ENCODE measurements at places on chromosomes 1 and 21.
A peak's percentile ranks its signal among the peaks of the same experiment; 100 is the strongest.

DNA sequence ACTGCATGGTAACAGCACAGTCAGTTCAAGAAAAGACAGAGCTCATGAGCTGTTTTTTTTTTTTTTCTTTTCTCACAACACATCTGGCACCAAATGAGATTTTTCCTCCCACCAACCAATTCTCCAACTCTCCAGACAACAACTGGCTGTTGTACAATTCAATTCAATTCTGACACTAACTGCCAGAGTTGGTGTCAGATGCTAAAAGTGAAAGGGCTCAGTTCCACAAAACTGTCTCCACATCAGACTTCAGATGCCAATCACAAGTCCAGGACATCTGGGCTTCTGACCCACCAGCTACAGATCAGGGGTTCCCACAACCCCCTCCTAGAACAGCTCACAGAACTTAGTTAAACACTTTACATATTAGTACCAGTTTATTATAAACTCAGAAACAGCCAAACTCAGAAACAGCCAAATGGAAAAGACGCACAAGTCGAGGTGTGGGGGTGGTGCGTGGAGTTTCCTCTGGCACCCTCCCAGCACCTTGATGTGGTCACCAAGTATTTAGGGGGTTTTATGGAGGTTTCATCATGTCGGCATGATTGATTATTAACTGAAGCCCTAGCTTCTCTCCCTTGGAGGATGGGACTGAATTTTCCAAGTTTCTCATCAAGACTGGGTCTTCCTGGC is 39.2 kb upstream of the LRRC8D start:
- H3K4me1 ChIP-seq, result peaks cover 39% of the 10 kb centered on the region
- peak overlapping the region; percentile 86 for H3K27ac ChIP-seq
- no peaks in the 10 kb centered on the region for H3K36me3 ChIP-seq
- DNase-seq, result peak; percentile 87
- peak overlapping the region; percentile 48 for H3K4me3 ChIP-seq

DNA sequence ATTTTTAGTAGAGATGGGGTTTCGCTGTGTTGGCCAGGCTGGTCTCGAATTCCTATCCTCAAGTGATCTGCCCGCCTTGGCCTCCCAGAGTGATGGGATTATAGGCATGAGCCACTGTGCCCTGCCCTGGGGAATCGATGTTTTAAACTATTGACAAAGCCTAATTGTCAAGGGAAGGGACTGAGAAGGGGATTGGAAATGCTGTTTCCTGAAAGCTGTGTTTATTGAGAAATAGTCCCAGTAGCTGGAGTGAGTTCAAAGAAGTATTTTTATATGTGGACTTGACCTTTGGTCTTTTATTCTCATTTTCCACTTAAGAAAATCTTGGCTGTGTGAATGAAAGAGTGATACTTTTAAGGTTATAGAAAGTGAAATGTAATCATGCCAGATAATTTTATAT is 47.5 kb downstream of the KIF1B start:
- H3K4me1 ChIP-seq, result peaks cover 7% of the 10 kb centered on the region
- H3K4me3 ChIP-seq, result no peak overlapping the region
- DNase-seq, result no peak
- no peak overlapping the region for H3K27ac ChIP-seq

DNA sequence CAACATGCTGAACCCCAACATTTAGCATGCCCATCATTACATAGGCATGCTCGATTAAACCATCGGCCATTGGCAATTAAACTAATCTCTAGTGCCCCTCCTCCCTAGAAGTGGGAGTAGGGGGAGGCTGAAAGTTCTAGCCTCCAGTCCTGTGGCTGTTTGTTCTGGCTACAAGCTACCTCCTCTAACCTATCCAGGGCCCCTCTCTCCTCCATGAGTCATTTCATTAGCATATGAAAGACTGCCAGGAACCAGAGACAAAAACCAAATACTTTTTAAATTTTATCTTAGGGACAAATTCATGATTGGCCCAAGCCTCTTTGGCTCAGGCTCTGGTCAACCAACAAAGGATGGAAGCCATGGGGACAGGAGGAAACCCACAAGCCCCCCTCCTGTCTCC is 231.1 kb downstream of the CACNA1E start:
- peaks cover 2% of the 10 kb centered on the region for H3K27me3 ChIP-seq
- no peak for DNase-seq
- H3K36me3 ChIP-seq, result no peaks in the 10 kb centered on the region
- no peak overlapping the region for H3K27ac ChIP-seq
- H3K4me3 ChIP-seq, result no peak overlapping the region

DNA sequence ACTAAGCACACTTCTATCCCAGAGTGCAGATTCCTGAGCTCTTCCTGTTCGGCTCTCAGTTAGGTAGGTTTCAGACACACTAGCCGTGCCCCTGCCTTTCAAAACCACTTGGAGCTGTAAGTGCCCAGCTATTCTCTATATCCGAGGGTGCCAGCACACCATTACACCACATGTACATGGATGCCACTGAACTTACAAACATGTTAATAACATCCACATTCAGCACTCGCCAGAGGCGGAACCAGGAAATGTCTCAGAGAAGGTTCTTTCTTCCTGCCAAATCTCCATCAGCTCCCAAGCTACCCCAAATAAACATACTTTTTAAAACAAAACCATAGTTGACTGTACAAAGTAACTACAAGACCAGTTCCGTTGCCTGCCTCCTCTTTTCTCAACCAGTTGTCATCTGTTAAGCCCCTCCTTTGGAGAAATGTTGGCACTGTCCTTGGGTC is 78.4 kb upstream of the CTTNBP2NL start:
- no peak overlapping the region for H3K27ac ChIP-seq
- H3K36me3 ChIP-seq, result no peaks in the 10 kb centered on the region
- DNase-seq, result no peak
- peaks cover 4% of the 10 kb centered on the region for H3K27me3 ChIP-seq

- peak; percentile 68 for DNase-seq
- peak overlapping the region; percentile 90 for H3K27ac ChIP-seq
- H3K4me3 ChIP-seq, result peak overlapping the region; percentile 95
Observed at GRCh38 chr1:28737307-28738132, 780 bp downstream of the YTHDF2 start.

GRCh38 chr1:201329286-201329685 is 46.0 kb downstream of the PKP1 start:
- H3K27ac ChIP-seq, result no peak overlapping the region
- H3K4me3 ChIP-seq, result no peak overlapping the region
- H3K27me3 ChIP-seq, result no peaks in the 10 kb centered on the region
- no peaks in the 10 kb centered on the region for H3K4me1 ChIP-seq
- no peak for DNase-seq
- H3K36me3 ChIP-seq, result no peaks in the 10 kb centered on the region

DNA sequence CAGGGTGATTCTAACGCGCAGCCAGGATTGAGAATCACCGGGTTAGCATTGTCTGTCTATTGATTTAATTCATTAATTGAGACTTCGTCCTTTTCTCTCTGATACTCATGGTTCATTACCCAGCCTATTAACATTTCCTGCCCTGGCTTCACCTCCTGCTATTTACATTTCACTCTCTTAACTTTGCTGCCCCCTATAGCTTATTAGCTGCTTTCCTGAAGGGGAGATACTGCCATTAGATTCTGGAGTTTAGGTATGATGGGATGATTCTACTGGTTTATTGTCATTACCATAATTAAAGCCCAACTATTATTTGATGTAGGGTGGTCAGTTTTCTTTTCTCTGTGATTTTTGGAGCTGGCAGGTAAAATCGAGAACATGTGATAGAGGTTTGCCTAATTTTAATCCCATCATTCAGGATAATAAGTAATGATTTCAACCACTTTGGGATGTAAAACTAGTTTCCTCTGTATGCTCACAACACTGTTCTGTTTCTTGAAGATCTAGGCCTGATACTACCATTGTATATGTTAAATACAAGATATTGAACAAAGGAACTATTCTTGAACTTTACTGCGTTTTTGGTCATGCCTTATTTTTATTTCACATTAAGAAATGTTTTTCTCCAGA is 6.4 kb downstream of the PPP2R5A start:
- H3K4me1 ChIP-seq, result peaks cover 80% of the 10 kb centered on the region
- peak overlapping the region; percentile 40 for H3K27ac ChIP-seq
- peak overlapping the region; percentile 0 for H3K4me3 ChIP-seq
- H3K36me3 ChIP-seq, result peaks cover 8% of the 10 kb centered on the region
- no peak for DNase-seq
- H3K27me3 ChIP-seq, result no peaks in the 10 kb centered on the region

- peaks cover 23% of the 10 kb centered on the region for H3K4me1 ChIP-seq
- DNase-seq, result peak; percentile 84
- H3K36me3 ChIP-seq, result peaks cover 25% of the 10 kb centered on the region
- H3K27me3 ChIP-seq, result no peaks in the 10 kb centered on the region
- peak within 1 kb of the TSS; percentile 80 for H3K27ac ChIP-seq
Observed at GRCh38 chr1:45326627-45327623, at the start of gene HPDL. Gene HPDL, plus strand, starts transcription at chr1:45326895. Its CDS starts 254 bp downstream, at chr1:45327149.

DNA sequence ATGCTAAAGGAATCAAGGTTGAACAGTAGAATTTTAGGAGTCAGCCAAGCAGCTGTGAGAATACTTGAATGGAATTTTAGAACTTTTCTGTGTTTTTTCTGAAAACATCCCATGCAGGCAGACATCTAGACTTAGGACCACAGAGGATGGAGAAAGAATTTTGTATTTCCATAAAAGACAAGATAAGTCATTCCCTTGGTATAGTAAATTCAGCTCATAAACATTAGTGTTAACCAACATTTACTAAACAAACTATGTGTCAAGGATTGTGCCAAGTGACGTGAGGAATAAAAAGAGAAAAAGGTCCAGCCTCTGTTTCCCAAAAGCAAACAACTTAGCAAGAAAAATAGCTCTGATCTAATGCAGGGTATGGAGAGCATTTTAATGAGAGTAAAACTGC is 210.2 kb upstream of the NR5A2 start:
- no peak for DNase-seq
- no peak overlapping the region for H3K4me3 ChIP-seq
- H3K27me3 ChIP-seq, result peaks cover 31% of the 10 kb centered on the region
- no peaks in the 10 kb centered on the region for H3K36me3 ChIP-seq
- H3K4me1 ChIP-seq, result peaks cover 11% of the 10 kb centered on the region

DNA sequence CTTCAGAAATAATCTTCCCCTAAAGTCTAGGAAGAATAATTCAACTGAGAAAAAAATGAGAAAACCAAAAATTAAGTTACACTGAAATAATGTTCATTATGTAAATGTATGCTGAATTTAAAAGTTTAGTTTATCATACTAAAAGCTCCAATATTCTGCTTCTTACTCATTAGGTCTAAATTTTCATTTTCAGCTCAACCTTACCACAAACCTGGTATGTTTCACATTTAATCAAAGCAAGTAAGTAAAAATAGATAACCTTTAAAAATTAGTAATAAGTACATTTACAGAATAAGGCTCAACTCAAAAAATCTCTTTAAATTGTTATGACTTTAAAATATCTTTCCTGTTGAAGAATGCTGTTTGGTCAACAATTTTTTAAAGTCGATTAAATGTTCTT is 15.0 kb downstream of the BTG3 start:
- H3K27ac ChIP-seq, result no peak overlapping the region
- no peak overlapping the region for H3K4me3 ChIP-seq
- peaks cover 7% of the 10 kb centered on the region for H3K4me1 ChIP-seq
- H3K27me3 ChIP-seq, result no peaks in the 10 kb centered on the region

DNA sequence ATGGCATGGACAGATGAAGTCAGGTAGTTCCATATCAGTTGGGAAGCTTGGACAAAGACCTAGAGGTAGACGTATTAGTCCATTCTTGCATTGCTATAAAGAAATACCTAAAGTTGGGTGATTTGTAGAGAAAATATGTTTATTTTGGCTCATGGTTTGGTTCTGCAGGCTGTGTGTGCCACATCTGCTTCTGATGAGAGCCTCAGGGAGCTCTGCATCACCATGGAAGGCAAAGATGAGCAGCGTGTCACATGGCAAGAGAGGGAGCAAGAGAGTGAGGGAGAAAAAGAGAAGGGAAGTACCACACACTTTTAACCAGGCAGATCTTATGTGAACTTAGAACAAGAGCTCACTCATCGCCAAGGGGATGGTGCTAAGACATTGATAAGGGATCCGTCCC is 9.0 kb downstream of the TSACC start:
- H3K27ac ChIP-seq, result no peak overlapping the region
- peaks cover 7% of the 10 kb centered on the region for H3K27me3 ChIP-seq
- no peak overlapping the region for H3K4me3 ChIP-seq
- no peaks in the 10 kb centered on the region for H3K36me3 ChIP-seq

- peaks cover 62% of the 10 kb centered on the region for H3K36me3 ChIP-seq
- DNase-seq, result no peak
- H3K4me1 ChIP-seq, result peaks cover 25% of the 10 kb centered on the region
- no peak overlapping the region for H3K27ac ChIP-seq
- no peaks in the 10 kb centered on the region for H3K27me3 ChIP-seq
Observed at GRCh38 chr1:21267191-21268077, 22.8 kb downstream of the ECE1 start.

DNA sequence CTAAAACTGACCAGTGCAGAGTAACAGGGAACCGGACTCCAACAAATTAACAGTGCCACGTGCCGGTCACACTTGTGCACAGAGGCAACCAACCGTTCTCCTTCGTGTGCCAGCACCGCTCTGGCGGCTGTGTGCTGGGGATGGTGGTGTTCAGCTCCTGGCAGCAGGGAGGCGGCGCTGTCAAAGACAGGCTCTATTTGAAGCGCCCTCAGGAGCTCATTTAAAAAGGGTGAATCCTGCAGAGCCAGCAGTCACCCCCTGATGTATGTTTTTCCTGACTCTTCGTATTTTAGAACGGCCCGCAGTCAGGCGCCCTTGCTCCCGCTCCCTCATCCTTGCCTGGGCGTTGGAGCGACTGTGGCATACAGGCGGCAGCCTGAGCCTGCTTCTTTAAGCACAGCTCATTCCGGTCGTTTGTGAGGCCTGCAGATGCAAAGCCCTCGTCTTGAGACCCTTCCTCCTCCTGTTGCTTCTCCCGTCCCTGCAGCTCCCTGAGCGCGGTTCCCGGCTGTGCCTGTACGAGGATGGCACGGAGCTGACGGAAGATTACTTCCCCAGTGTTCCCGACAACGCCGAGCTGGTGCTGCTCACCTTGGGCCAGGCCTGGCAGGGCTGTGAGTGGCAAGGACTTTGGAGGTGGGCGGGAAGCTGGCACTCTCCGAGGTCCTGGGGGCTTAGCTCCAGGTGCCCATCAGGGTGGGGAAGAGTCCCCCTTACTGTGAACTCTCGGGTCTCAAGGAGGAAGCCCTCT is 1.1 kb downstream of the DFFB start:
- peak overlapping the region; percentile 95 for H3K4me3 ChIP-seq
- no peaks in the 10 kb centered on the region for H3K27me3 ChIP-seq
- H3K27ac ChIP-seq, result peak overlapping the region; percentile 38
- DNase-seq, result peak; percentile 51

DNA sequence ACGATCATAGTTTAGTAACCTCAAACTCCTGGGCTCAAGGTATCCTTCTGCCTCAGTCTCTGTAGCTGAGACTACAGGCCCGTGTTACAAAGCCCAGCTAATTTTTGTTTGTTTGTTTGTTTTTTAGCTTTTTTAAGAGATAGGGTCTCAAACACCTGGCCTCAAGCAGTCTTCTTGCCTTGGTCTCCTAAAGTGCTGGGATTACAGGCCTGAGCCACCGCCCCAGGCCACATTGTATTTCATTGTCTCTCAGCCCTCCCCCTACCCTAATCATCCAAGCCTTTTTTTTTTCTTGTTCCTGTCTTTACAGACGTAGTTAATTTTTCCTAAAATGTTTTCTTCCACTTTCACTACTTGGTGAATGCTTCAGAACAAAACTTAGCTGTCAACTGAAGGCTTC is 5.4 kb downstream of the CDC7 start:
- H3K27ac ChIP-seq, result no peak overlapping the region
- H3K4me1 ChIP-seq, result peaks cover 33% of the 10 kb centered on the region
- H3K4me3 ChIP-seq, result no peak overlapping the region
- no peak for DNase-seq
- no peaks in the 10 kb centered on the region for H3K27me3 ChIP-seq
- peaks cover 50% of the 10 kb centered on the region for H3K36me3 ChIP-seq
